ENCODE measurements at places on chromosomes 7 and 10.

DNA sequence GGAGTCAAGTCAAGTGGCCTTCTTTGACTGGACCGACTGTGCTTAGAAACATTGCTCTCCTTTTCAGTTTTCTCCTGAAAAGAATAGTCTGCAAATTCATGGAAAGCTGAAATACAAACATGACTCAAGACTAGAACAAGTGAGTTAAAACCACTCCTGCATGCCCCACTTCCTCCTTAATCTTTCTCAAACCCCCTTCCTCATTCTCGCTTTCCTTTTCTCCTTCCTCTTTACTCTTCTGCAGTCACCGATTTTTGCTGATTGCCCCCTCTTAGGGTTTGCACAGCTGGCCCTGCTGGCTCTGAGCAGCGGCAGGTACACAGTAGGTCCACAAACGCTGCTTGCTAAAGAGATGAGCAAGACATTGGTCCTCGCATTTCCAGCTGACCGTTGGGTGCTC, 34.8 kb upstream of the MKI67 start:
- no peak for DNase-seq

- DNase-seq = no peak
Measured at GRCh38 chr7:128167042-128167701, 73.9 kb upstream of the LEP start.

GRCh38 chr10:132607491-132607890, 69.9 kb downstream of the INPP5A start:
- DNase-seq = no peak

GRCh38 chr7:26993816-26994810, 101.7 kb downstream of the HOXA1 start:
- no peak for DNase-seq

DNA sequence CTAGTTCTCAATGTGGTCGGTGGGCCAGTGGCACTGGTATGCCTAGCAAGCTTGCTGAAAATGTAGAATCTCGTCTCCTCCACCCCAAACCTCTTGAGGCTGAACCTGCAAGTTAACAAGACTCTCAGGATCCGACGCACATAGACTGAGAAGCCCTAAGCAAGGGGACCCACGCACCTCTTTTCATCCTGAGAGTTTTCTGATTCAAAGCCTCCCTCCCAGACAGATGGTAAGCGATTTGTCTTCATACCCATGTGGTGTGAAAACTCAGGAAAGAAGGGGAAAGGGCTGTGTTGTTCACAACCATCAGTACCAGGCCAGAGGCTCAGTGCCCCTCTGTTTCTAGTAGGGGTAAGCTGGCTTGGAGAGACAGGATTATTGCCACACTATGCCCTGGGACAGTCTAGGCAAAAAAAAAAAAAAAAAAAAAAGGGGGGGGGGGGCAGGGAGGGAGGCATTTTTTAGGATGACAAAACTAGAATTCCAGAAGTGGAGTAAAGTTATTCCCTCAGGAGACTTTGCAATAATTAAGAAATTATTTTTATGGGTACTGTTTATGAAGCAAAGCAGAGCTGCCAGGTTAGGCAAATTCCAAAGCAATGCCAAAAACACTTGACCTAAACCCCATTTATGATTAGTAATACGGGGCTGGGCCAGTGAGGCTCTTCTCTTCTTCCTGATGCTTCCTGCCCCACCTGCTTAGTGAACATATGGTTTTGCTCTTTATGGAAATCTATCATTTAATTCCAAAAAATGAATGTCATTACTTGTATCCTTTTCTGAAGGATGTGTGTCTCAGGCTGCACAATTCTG, 117.6 kb upstream of the PDLIM1 start:
- no peak for DNase-seq

- DNase-seq = no peak
Measured at GRCh38 chr10:63554657-63555056, 33.5 kb downstream of the REEP3 start.

DNA sequence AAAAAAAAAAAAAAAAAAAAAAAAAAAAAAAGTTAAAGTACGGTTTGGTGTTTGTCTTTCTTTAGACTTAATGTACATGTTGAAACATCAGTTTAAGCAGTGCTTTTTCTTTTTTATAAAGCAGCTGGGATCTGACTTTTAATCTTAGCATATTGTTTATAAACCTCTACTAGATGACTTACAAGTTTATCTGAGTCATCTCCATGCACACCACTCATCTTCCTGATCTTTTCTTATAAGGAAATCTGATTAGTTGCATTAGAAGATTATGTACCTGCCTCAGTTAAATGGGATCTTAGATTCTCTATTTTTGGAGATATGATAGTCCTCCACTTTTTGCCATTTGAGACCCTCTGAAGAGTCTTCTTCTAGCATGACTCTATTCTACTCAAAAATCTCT, 391.9 kb upstream of the LRGUK start:
- no peak for DNase-seq

DNA sequence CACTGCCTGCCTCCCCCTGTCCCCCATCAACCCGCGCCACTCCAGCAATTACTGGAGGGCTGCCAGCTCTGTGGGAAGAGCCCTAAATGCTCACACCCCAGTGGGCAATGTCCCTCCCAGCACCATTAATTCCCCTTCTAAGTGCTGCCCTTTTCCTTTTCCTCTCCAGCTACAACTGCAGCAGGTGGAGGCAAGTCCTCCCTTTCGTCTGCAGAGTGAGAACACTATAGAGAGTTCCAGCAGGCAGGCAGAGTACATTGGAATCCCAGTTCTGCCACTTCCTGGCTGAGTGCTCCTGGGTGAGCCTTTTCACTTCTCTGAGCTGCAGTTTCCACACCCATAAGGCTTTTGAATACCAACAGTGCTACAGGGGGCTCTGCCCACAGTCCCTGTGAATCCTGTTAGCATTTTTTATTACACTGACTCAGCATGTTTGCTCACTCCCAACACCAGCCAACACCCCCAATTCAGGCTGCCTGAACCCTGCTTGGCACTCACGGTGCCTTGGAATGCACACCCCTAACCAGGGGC, 447.0 kb downstream of the GRID1 start:
- DNase-seq = no peak
